Stimulated activated CD8-positive, alpha-beta memory T cell treated with anti-CD3 and anti-CD28 coated beads, Interleukin-4, amount 100 ng/mL, for 1 hour (primary cell): ENCODE measurements at places on chromosomes 5 and 9.

DNA sequence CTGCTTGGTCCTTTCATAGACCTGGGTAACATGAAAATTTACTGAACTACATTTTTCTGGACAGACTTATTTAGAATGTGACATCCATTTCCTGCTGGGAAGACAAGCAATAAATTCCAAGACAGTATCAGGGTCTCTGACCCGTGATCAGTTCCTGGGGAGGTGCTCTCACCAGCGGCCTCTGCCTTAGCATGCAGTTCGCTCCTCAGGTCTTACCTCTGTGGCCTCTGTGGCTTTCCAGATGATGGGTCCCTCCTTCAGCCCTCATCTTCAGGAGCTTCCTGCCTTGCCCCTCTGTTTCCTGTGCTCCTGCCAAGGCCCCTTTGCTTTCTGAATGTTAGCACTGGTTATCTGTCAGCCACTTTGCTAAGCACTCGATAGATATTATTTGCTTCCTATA, 66.4 kb downstream of the CMYA5 start:
- no peak for DNase-seq

GRCh38 chr5:127666043-127666716, 17.3 kb downstream of the CTXN3 start:
- no peak for DNase-seq

DNA sequence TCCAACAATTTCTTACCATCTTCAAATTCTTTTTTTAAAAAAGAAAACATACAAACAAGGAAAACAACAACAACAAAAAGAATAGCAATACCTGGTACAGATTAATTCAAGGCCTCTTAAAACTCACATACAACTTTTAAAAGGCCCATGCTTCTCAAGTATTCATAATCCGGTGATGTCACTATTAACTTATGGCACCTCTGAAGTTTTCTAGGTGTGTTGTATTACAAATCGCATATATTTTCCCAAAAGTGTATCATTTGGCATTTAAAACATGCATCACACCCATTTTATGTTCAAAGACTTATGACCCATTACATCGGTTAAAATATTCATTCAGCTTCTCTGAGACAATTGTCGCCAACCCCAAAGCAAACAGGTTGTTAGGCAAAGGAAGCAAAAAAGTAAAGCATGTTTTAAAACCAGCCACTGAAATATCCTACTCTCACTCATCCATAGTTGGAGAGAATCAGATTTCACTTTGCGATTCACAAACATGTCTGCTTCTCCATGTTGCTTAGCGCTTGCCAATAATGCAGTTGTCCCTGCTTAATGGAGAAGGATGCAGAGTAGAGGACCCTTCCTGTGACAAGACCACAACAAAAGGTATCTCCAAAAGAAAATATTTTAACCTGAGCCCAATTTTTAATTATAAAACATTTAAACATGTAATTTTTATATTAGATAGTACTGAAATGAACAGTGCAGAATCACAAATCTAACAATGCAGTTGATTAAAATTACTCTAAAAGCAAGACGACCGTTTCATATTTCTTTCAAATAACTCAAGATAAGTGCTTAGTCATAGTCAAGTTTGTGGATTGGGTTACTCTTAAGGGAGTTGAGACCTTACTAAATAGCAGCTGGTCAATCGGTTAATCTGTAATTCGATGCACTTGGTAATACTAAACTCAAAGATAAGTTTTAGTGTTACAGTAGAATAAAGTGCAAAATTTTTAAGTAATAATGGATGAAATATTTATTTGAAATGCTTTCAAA, 1.6 kb downstream of the SKP1 start:
- no peak for DNase-seq

DNA sequence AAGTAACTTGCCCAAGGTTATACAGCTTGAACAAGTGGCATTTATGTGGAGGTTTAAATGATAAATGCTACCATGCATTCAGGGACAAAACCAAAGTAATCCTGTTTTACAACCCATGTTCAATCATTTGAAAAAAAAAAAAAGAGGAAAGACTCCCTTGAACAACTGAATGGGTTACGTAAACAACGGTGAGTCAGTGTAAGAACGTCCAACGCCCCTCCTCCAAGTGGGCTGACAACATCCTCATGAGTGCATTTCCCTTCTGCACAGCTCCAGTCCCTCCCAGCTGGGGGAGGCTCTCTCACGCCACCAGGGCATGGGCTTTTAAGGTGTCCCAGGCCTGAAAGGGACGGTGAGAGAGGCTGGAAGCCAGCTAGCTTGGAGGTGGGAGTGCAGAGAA, 90.0 kb downstream of the PRRT1B start:
- DNase-seq, result peak; percentile 47

DNA sequence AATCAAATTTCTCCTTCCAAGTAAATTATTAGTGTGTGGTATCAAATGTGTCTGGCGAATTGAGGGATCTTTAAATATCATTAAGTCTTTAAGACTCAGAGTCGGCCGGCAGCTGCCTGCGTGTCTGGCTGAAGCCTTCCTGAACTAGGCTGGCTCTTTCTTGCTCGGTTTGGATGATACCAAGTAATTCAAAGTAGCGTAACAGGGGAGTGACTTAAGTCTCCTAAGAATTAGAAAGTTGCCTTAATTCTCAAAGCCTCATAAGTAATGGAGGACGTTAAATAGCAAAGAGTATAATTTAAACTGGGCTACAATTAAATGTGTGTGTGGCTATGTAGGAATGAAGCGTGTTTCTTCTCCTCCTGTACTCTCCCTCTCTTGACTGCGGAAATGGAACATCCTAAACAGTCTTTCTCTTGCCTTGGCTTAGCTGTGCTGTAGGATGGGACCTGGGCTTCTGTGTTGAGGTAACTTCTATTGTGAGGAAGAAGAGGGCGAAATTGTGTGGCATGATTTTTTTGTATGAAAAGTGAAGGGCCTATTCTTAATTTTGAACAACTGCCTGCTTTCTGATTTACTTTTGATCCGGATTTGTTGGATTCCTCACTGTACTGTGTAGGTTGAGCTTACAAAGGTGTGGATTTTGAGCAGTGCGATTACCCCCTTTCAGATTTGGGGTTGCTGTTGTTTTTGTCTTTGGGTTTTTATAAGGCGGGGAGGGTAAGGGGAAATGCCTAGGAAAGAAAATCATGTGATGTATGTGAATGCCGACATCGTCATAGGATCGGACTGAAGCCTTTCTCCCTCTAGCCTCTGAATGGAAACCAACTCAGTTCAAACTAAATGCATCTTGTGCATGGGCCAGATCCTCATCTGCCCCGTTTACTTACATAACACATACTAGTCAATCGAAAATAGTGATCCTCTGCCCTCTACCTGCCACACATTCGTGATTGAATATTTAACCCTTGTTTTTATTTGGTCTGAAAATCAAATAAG, 29.9 kb downstream of the CPEB4 start:
- peak; percentile 18 for DNase-seq

- DNase-seq, result no peak
These were observed 33.4 kb downstream of the C5orf15 start for GRCh38 chr5:133934822-133935666.

DNA sequence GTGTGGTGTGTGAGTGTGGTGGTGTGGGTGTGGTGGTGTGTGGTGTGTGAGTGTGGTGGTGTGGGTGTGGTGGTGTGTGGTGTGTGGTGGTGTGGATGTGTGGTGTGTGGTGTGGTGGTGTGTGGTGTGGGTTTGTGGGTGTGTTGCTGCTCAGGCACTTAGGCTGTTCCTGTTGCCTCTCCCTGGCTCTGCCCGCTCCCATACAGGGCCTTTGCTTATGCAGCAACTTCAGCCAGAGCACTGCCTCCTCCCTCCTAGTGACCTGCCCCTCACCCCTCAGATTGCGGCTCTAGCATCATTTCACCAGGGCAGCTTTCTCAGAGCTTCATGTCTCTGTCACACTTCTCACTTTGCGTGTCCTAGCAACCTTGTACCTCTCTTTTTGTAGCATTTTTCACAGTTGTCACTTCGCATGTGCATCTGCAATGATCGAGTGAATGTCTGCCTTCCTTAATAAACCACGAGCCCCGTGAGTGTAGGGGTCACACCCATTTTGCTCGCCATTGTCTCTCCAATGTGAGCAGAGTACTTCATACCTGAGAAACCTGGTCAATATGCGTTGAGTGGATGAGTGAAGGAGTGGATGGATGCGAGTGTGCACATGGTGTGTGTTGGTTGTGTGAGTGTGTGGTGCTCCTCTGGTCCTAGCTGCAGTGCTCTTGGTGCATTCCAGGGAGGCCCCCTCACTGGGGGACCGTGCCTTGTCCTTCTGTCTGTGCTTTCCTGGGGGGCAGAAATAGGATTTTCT, 167.9 kb upstream of the PANK3 start:
- no peak for DNase-seq

DNA sequence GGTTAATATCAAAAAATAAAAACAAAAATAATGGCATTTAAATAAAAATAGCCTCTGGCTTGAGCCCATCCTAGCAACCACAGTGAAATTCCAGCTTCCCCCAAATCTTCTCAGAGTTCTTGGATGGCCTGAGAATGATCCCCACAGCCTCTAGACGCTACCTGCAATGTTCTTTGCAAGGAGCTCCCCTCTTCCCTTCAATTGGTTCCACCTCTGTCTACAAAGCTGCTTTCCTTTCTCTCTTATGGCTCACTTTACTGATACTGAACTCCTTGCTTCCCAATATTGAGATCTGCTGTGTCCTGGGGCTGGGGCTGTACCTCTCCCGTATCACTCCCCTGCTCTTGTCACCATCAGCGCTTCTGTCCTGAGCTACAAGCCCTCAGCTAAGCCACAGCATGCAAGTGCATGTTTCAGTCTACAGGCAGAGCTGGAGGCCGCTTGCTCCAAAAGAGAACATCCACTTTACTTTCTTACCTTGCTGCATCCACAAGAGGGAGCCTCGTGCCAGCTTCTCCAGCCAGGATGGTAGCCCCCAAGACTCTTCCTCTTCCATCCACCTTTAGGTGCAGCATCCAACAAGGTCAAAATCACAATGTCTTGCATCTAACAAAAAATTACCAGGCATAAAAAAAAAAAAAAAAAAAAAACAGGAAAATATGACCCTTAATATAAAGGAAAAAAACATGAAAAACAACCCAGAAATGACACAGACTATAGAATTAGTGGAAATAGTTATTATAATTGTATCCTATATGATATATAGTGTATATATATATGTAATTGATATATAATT, 57.4 kb upstream of the PRSS3 start:
- no peak for DNase-seq

DNA sequence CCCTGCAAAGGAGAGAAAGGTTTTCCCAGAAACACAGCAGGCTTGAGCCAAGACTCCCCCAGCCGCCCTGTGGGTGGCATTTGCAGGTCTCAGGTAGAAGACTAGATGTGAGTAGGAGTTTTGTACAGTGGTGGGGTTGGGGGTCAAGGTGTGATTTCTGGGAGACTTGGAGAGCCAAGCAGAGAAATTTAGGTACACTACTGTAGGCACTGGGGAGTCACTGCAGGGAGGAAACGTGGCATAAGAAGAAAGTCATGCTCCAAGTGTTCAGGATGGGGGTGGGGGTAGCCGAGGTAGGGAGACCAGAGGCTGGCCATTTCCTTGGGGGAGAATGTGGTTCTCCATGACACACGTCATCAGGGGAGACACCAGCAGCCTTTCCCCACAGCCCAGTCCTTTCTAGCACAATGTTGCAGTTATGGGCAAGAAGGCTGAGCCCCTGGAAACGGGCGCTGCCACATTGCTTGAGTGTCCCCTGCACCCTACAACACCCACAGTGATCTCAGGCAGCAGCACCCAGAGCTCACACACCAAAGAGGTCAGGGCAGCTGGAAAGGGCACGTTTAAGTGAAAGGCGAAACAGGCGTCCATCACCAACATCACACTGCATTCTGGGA, 210.5 kb downstream of the FSTL4 start:
- DNase-seq, result no peak

GRCh38 chr5:166509085-166509484, 1782.4 kb upstream of the WWC1 start:
- no peak for DNase-seq

- no peak for DNase-seq
These were observed 36.0 kb upstream of the SPATA31C2 start for GRCh38 chr9:88174324-88174723.

DNA sequence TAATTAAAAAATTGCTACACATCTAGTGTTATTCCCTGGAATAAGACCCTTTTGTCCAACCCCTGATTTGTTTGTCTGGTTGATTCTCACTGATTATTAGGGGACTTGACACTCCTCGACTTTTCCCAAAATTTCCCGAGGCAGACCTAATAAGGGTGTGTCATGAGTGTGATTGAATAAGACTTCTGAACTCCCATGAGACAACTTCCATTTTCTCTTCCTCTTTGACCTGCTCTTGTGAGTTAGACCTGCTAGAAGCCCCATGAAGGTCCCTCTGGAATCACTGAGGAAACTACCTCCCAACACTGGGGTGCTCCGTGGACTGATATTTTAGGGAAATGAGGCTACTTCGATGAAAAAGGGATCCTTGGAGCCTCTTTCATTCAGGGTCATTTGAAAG, 83.4 kb downstream of the MUSK start:
- no peak for DNase-seq

DNA sequence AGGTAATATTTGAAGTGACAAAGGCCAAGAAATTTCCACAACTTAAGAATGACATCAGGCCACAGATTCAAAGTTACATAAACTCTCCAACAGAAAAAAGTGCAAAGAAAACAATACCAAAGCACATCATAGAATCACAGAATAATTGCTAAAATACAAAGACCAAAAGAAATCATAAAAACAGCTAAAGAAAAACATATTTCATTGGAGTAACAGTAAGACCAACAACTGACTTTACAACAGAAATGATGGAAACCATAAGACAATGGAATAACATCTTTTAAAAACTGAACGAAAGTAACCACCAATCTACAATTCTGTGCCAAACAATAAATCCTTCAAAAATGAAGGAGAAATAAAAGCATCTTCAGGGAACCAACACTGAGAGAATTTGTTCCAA, 38.3 kb downstream of the ZDHHC21 start:
- DNase-seq, result no peak

DNA sequence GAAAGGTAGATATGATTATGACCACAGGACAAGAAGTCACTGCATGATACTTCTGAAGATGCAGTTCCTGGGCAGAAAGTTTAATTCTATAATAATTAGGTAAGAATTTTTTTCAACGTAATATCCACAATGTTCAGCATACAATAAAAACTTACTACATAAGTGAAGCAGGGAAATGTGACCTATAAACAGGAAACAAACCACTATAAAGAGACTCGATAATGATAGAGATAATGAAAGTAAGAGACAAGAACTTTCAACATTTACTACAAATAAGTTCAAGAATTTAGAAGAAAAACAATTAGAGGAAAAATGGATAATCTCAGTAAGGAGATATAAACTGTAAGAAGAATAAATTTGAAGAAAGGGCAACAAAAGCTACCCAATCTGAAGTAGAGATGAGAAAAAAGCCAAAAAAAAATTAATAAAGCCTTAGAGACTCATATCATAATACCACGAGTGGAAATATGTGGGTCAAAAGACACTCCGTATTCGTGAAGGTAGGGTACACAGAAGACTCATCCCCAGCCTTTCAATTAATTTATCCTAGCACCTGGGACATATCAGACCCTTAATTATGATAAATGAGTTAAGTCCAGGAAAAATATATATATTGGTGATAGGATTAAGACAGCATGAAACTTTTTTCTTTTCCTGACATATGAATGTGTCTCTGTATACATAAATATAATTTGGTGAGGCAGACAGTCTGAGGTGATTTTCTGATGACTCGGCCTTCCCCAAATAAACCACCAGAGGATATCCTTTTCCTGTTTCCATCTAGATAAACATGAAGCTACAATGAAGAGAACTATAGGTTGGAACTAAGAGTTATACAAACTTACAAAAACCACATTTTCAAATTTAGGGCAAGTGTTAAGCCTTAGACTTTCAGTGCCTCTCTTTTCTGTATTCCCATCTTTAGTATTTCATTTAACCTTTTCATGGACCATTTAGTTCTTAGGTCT, 120.4 kb downstream of the RAPGEF6 start:
- no peak for DNase-seq

GRCh38 chr5:144015961-144016360, 154.5 kb downstream of the YIPF5 start:
- DNase-seq, result no peak
